CD4-positive, alpha-beta memory T cell (primary cell): ENCODE measurements at places on chromosomes 3 and 15. TPM values are rescaled to one million over a fixed set of nuclear protein-coding genes. Genes with fewer than 3 reads are reported as not detected.

DNA sequence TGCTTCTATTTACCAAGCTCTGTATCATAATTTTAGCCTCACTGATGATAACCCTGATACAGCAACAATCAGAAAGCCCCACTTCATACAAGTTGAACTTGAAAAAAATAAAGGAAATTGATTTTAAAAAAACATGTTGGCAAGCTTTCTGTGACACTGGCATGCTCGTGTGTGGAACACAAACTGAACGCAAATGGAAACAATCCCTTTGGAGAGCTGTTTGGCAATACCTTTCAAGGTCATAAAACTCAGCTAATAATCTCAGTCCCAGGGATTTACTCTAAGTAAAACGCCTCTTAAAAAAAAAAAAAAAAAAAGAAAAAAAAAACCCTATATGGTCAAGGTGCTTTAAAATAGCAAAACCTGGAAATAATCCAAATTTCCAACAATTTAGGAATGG is 166.7 kb upstream of the BCL6 start:
- no peak overlapping the region for H3K27ac ChIP-seq
- H3K4me1 ChIP-seq, result peaks cover 3% of the 10 kb centered on the region
- DNase-seq, result no peak
- H3K27me3 ChIP-seq, result no peaks in the 10 kb centered on the region

DNA sequence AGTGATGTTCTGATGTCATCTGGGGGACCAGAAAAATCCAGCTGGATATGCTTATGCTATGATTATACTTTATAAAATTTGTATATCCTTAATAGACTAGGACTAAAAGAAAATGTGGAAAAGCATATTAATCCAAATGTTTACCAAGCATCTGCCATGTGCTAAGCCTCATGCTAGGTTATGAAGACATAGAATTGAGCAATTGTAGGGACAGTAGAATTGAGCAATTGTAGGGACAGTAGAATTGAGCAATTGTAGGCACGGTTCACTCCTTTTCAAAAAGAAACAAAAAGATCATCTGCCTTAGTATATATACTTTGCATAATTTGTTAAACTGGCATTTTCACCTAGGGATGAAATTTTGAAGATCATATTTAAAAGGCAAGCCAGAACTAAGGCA is 18.3 kb downstream of the ABHD5 start:
- no peaks in the 10 kb centered on the region for H3K4me1 ChIP-seq
- no peak overlapping the region for H3K27ac ChIP-seq
- H3K36me3 ChIP-seq, result no peaks in the 10 kb centered on the region
- H3K27me3 ChIP-seq, result no peaks in the 10 kb centered on the region

DNA sequence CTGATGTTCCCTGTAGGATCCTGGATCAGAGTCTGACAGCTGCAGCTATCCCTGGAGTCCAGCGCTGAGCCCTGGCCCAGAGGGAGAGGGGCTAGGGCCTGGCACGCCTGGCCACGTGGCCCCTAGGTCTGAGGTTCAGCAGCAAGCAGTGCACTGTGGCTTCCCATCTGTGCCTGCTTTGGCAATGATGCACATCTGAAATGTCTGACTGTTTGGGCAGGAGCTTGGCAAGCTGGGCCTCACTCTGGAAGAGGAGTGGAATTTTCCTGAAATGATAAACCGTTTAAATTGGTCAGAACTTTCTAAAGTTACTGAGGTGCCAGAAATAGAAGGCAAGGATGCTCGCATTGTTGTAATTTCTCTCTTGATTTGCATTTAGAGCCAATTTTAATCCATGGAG is 48.8 kb upstream of the MRPS22 start:
- no peak overlapping the region for H3K27ac ChIP-seq
- no peak for DNase-seq
- H3K27me3 ChIP-seq, result no peaks in the 10 kb centered on the region
- H3K4me3 ChIP-seq, result no peak overlapping the region
- no peaks in the 10 kb centered on the region for H3K4me1 ChIP-seq

DNA sequence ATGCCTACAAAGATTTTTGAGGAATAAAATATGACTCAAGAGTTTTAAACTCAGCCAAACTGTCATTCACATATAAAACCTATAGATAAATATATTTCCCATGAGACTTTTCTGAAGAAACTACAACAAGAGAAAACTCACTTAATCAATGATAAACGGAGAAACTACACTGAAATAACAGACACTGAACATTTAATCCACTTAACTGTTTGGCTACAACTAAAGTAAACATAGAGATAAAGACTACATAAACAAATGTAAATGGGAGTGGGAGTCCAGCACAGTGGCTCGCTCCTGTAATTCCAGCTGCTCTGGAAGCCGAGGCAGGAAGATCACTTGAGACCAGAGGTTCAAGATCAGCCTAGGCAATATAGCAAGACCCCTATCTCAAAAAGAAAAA is 79.2 kb downstream of the MEX3B start:
- no peak for DNase-seq
- H3K36me3 ChIP-seq, result no peaks in the 10 kb centered on the region
- H3K4me1 ChIP-seq, result no peaks in the 10 kb centered on the region
- H3K27ac ChIP-seq, result no peak overlapping the region

DNA sequence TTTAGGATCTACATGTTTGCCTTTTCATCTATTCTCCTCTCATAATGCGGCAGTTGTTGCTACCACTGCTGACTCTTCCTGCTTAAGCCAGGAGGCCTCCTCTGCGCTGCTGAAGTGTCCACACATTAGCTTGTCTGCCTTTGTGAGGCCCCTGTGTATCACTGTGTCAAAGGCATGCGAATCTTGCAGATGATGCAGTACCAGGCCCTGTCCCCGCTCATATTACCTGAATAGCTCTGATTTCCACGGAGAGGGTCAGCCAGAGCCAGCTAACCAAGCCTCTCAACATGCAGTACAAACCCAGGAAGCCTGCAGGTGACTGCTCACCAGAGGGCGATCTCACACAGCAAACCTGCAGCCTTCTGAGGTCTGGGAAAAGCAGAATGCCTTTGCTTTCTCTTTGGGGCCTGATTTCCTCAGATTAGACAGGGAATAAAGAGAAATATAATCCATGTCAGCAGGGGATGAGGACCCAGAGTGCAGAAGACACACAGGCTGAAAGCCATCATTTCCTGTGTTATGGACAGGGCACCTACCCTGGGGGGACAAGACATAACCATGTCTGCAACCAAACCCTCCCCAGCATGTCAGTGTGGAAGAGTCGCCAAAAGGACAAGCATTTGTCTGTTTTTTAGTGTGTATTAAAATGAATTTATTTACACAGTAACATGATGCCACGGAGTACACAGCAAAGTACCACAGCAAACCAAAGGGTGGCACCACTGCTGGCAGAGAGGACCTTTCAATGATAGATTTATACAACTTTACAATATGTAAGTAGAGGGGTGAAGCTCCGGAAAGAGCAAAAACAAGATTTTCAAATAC is 36.8 kb upstream of the TSPAN3 start:
- H3K36me3 ChIP-seq, result no peaks in the 10 kb centered on the region
- H3K27ac ChIP-seq, result no peak overlapping the region
- H3K4me3 ChIP-seq, result no peak overlapping the region

GRCh38 chr3:71119171-71119570 is 464.4 kb downstream of the FOXP1 start:
- peaks cover 8% of the 10 kb centered on the region for H3K36me3 ChIP-seq
- no peaks in the 10 kb centered on the region for H3K27me3 ChIP-seq
- H3K27ac ChIP-seq, result no peak overlapping the region

GRCh38 chr3:32897981-32898623 is 53.3 kb upstream of the CCR4 start:
- no peaks in the 10 kb centered on the region for H3K36me3 ChIP-seq
- H3K27me3 ChIP-seq, result no peaks in the 10 kb centered on the region
- H3K27ac ChIP-seq, result no peak overlapping the region
- no peak for DNase-seq
- H3K4me3 ChIP-seq, result no peak overlapping the region
- H3K4me1 ChIP-seq, result peaks cover 3% of the 10 kb centered on the region

- no peaks in the 10 kb centered on the region for H3K36me3 ChIP-seq
- DNase-seq, result no peak
- H3K27ac ChIP-seq, result no peak overlapping the region
- H3K4me3 ChIP-seq, result no peak overlapping the region
- no peaks in the 10 kb centered on the region for H3K27me3 ChIP-seq
Measured at GRCh38 chr3:187769771-187770170, 24.5 kb upstream of the BCL6 start.

- H3K27ac ChIP-seq, result no peak overlapping the region
- H3K27me3 ChIP-seq, result no peaks in the 10 kb centered on the region
- no peaks in the 10 kb centered on the region for H3K4me1 ChIP-seq
- H3K4me3 ChIP-seq, result no peak overlapping the region
- no peak for DNase-seq
Measured at GRCh38 chr15:101049282-101049681, 130.1 kb downstream of the LRRK1 start.

- H3K27ac ChIP-seq, result no peak overlapping the region
- no peaks in the 10 kb centered on the region for H3K36me3 ChIP-seq
- H3K4me3 ChIP-seq, result no peak overlapping the region
- H3K4me1 ChIP-seq, result no peaks in the 10 kb centered on the region
Measured at GRCh38 chr15:57064033-57064432, 145.6 kb downstream of the TCF12 start.

DNA sequence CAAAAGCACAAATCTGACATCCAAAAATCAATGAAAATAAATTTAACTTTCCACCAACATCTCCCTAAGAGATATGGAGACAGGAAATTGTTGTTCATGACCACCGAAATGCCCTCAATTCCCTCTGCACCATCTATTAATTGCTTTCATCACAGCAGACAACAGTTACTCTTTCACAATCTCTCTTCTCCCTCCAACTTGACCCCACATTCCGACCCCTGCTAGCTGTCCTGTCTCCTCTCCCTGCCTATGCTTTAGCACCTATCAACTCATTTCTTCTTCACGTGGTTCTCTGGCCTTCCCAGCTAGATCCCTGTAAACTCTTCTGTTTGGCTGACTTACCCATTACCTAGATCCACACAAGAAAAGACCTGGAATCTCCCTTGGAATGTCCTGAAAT is 173.9 kb upstream of the ADAMTS9 start:
- H3K27me3 ChIP-seq, result no peaks in the 10 kb centered on the region
- no peaks in the 10 kb centered on the region for H3K4me1 ChIP-seq
- no peaks in the 10 kb centered on the region for H3K36me3 ChIP-seq
- no peak for DNase-seq
- no peak overlapping the region for H3K4me3 ChIP-seq
- H3K27ac ChIP-seq, result no peak overlapping the region

- no peaks in the 10 kb centered on the region for H3K4me1 ChIP-seq
- no peak overlapping the region for H3K4me3 ChIP-seq
- H3K27me3 ChIP-seq, result no peaks in the 10 kb centered on the region
- H3K36me3 ChIP-seq, result no peaks in the 10 kb centered on the region
- DNase-seq, result no peak
Measured at GRCh38 chr3:161854232-161854771, 357.7 kb downstream of the OTOL1 start.

DNA sequence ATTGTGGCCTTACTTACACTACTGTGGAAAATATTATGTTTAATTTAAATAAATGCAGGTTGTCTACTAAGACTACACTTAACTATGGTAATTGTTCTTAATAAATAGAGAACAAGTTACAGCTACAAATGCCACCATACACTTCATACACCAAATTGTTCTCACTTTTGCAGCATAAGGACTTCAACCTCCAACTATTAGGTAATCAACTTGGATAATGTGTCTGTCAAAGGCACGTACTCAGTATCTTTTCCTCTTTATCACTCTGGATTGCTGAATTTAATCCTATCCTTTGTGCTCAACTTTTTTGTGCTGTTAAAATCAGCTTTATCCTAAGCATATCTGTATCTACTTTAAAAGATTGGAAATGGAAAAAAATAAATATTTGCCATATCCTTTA is 41.6 kb upstream of the TMEM87A start:
- no peak overlapping the region for H3K27ac ChIP-seq
- no peaks in the 10 kb centered on the region for H3K4me1 ChIP-seq
- H3K36me3 ChIP-seq, result peaks cover 9% of the 10 kb centered on the region
- no peaks in the 10 kb centered on the region for H3K27me3 ChIP-seq
- H3K4me3 ChIP-seq, result no peak overlapping the region

- H3K4me3 ChIP-seq, result no peak overlapping the region
- no peaks in the 10 kb centered on the region for H3K27me3 ChIP-seq
- no peaks in the 10 kb centered on the region for H3K4me1 ChIP-seq
- H3K36me3 ChIP-seq, result no peaks in the 10 kb centered on the region
Measured at GRCh38 chr3:189071446-189071845, 100.3 kb upstream of the TPRG1 start.

- H3K4me3 ChIP-seq, result no peak overlapping the region
- no peaks in the 10 kb centered on the region for H3K27me3 ChIP-seq
- DNase-seq, result no peak
Measured at GRCh38 chr3:180571831-180572598, 29.9 kb upstream of the TTC14 start.

DNA sequence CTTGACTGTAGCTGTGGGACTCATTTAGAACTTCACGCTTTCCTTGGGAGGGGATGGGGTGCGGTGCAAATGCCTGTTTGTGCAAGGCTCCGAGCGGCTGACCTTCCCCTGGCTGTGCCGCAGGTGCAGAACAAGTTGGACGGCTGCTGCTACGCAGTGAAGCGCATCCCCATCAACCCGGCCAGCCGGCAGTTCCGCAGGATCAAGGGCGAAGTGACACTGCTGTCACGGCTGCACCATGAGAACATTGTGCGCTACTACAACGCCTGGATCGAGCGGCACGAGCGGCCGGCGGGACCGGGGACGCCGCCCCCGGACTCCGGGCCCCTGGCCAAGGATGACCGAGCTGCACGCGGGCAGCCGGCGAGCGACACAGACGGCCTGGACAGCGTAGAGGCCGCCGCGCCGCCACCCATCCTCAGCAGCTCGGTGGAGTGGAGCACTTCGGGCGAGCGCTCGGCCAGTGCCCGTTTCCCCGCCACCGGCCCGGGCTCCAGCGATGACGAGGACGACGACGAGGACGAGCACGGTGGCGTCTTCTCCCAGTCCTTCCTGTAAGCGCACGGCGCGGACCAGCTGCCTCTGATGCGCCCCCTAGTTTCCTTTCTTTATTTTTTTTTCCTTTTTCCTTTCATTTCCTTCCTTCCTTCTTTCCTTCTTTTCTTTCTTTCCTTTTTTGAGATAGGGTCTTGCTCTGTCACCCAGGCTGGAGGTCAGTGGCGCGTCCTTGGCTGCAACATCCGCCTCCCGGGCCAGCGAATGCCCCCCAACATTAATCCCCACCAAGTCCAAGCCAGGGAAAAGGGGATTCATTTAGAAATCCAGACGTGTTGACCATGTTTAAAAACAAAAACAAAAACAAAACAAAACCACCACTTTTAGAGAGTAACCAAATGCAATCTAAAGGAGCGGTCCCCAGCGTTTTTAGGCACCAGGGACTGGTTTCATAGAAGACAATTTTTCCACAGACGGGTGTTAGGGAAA is 42.7 kb downstream of the EIF2AK4 start:
- no peaks in the 10 kb centered on the region for H3K27me3 ChIP-seq
- H3K36me3 ChIP-seq, result no peaks in the 10 kb centered on the region
- DNase-seq, result no peak

The P2RY1 gene
- 0.08 TPM for total RNA-seq

The GOLGA6L10 gene
- total RNA-seq, result 3.0 TPM

The UBAP1L gene
- 15.2 TPM for total RNA-seq

The SRGAP3 gene
- total RNA-seq, result 2.4 TPM

The CCR2 gene
- 16.3 TPM for total RNA-seq

The SV2B gene
- total RNA-seq, result not detected
